ENCODE measurements at places on chromosomes 2 and 18.

DNA sequence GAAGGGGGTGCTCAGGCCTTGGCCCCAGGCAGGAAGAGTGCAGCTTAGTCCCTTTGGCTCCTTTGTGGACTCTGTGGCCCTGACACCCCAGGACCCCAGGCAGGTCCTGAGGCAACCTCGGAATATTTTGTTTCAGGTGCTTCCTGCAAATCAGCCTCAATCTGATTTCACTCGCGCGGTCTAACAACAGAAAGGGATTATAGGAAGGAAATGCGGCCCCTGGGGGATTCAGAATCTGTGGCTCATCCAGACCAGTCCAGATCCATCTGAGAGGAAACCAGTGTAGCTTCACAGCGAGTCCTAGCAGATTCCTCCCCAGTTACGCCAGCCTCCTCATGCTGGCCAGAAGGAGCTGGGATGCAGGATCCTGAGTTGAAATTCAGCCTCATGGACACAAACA, 59.5 kb upstream of the YWHAQ start:
- H3K4me3 ChIP-seq: no peak overlapping the region
- no peaks in the 10 kb centered on the region for H3K36me3 ChIP-seq
- no peak for DNase-seq
- no peaks in the 10 kb centered on the region for H3K4me1 ChIP-seq

- H3K27me3 ChIP-seq: no peaks in the 10 kb centered on the region
- DNase-seq: no peak
- no peak overlapping the region for H3K27ac ChIP-seq
- no peaks in the 10 kb centered on the region for H3K36me3 ChIP-seq
- no peaks in the 10 kb centered on the region for H3K4me1 ChIP-seq
Measured at GRCh38 chr2:66661253-66662173, 226.6 kb downstream of the MEIS1 start.

GRCh38 chr2:231347081-231347480, 48.4 kb upstream of the B3GNT7 start:
- H3K27me3 ChIP-seq: peaks cover 23% of the 10 kb centered on the region
- H3K27ac ChIP-seq: no peak overlapping the region
- no peaks in the 10 kb centered on the region for H3K4me1 ChIP-seq

DNA sequence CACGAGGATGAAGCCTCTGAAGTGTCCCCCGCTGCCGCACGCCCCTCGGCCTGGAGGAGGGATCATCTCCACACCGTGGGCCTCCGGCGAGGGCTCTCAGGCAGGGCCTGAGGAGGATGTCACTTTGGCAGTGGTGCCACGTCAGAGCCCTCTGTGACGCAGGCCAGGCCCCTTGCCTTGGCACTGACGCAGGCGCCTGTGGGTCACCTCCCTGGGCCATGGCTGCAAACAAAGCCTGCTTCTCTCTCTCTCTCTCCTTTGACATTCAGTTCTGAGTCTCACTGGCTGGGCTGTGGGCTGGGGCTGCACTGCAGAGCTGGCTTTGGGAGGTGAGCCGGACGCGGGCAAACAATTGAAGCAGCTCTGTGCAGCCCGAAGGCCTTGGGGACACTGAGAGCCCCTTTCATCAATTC, 273.7 kb downstream of the TWIST2 start:
- no peaks in the 10 kb centered on the region for H3K27me3 ChIP-seq
- H3K36me3 ChIP-seq: peaks cover 28% of the 10 kb centered on the region
- H3K27ac ChIP-seq: no peak overlapping the region
- peaks cover 15% of the 10 kb centered on the region for H3K4me1 ChIP-seq
- H3K4me3 ChIP-seq: no peak overlapping the region
- no peak for DNase-seq

DNA sequence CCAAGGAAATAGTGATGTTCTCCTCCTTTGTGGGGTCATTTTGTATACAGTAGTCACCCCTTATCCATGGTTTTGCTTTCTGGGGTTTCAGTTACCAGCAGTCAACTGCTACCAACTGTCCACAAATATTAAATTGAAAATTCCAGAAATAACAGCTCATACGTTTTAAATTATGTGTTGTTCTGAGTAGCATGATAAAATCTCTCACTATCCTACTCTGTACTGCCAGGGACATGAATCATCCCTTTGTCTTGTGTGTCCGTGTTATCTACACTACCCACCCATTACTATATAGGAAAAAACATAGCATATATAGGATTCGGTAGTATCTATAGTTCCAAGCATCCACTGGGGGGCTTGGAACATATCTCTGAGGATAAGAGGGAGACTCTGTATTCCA, 120.9 kb upstream of the DCC start:
- no peaks in the 10 kb centered on the region for H3K4me1 ChIP-seq
- no peak for DNase-seq
- no peak overlapping the region for H3K4me3 ChIP-seq
- H3K27me3 ChIP-seq: no peaks in the 10 kb centered on the region
- H3K36me3 ChIP-seq: no peaks in the 10 kb centered on the region
- no peak overlapping the region for H3K27ac ChIP-seq

- peaks cover 28% of the 10 kb centered on the region for H3K36me3 ChIP-seq
- H3K27me3 ChIP-seq: peaks cover 3% of the 10 kb centered on the region
- DNase-seq: no peak
- no peak overlapping the region for H3K27ac ChIP-seq
- H3K4me3 ChIP-seq: no peak overlapping the region
Measured at GRCh38 chr2:71151620-71152019, 21.2 kb downstream of the MPHOSPH10 start.

GRCh38 chr2:158935617-158936016, 32.8 kb upstream of the TANC1 start:
- H3K4me3 ChIP-seq: no peak overlapping the region
- H3K27ac ChIP-seq: no peak overlapping the region
- no peaks in the 10 kb centered on the region for H3K4me1 ChIP-seq
- no peak for DNase-seq

GRCh38 chr2:232647261-232647660, 13.9 kb downstream of the EFHD1 start:
- DNase-seq: no peak
- H3K36me3 ChIP-seq: no peaks in the 10 kb centered on the region
- H3K27ac ChIP-seq: no peak overlapping the region
- H3K27me3 ChIP-seq: peaks cover 4% of the 10 kb centered on the region
- H3K4me1 ChIP-seq: no peaks in the 10 kb centered on the region
- H3K4me3 ChIP-seq: no peak overlapping the region
